ENCODE measurements at places on chromosomes 11 and 22.

GRCh38 chr11:73227571-73228211, 9.6 kb downstream of the P2RY2 start:
- DNase-seq: no peak

- peak; percentile 58 for DNase-seq
Measured at GRCh38 chr22:36160499-36160942, at the start of gene APOL3. APOL3 (minus strand) TSS chr22:36160755; CDS start chr22:36149055, 11,700 bp downstream.

DNA sequence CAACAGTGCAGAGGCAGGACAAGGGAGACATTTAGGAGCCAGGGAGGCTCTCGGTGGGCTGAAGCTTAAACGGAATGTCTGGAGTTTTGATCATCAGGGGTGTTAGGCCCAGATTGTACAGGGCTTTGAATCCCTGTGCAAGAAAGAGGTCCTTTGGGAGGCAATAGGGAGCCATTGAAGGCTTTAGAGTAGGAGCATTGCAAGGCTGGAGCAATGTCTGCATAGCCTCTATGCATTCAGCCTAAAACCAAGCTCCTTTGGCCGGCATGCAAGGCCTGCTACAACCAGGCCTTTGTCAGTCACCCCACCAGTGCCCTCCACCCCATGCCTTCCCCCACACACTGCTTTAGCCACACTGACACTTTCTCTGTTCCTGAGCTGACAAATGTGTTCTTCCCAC, 47.4 kb upstream of the FGF3 start:
- DNase-seq: no peak

DNA sequence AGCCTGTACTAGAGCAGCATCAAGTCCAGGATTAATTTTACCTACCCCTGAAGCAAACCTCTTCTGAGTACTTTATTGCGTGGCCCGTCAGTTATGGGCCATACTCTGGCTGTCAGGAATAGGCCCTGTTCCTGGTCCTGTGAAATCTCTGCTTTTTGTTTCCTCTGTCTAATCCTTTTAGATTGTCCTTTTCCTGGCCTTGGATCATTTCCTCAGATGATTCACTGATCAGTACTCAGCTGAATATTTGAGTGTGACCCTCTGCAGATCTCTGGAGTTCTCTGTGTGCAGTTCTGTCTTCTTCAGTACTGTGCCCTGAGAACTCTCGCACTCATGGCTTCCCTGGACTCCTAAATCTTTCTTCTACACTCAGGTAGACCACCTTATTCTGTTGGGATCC, 123.5 kb downstream of the UVRAG start:
- DNase-seq: no peak

- DNase-seq: no peak
Measured at GRCh38 chr11:19890308-19890707, 177.7 kb downstream of the NAV2 start.

- DNase-seq: no peak
Measured at GRCh38 chr11:47244448-47245350, 3.9 kb downstream of the ACP2 start.

DNA sequence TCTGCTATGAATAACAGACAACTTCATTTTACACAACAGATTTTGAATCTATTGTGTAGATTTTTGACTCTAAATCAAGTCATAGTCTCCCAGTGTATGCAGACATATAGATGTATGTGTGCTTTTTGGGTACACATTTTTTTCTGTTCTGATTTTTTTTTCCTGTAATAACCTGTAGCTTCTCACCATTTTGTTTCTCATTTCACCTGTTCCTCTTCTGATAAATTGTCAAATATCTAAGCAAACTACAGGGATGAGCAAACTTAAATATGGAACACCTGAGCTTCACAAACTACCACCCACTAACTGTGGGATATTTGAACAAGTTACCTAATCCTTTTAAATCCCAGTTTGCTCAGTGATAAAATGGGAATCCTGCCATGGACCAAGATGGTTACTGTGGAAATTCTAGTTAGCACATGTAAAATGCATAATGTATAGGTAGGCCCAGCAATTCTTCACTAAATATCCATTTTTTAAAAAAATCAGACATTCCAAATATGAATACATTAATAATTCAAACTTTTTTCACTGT, 15.7 kb downstream of the LGR4 start:
- DNase-seq: no peak

GRCh38 chr11:46345131-46345597, 2.1 kb upstream of the DGKZ start:
- no peak for DNase-seq

DNA sequence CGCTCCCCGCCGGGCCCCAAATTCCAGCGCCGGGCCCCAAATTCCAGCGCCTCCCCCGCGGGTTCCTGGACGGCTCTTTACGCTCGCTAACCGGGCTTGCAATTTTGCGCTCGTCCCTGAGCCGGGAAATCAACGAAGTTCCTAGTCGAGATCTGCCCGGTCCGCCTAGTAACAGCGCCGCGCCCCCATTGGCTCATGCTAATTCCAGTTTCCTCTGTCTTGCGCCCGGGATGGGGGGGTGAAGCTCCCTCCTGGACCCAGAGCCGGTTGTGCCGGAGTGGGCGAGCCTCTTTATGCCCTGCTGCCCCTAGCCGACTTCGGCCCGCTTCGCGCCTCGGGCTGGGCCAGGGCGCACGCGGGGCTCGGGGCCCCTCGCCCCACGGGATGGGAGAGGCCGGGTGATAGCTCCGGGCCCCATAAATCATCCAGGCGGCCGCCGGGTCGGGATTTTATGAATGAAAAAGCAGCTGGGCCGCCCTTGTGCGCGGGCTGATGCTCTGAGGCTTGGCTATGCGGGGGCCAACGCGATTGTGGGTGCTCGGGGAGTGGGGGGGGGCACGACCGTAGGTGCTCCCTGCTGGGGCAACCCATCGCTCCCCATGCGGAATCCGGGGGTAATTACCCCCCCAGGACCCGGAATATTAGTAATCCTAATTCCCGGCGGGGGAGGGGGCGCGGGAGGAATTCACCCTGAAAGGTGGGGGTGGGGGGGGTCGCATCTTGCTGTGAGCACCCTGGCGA, 1.8 kb upstream of the CCND1 start:
- peak; percentile 73 for DNase-seq

DNA sequence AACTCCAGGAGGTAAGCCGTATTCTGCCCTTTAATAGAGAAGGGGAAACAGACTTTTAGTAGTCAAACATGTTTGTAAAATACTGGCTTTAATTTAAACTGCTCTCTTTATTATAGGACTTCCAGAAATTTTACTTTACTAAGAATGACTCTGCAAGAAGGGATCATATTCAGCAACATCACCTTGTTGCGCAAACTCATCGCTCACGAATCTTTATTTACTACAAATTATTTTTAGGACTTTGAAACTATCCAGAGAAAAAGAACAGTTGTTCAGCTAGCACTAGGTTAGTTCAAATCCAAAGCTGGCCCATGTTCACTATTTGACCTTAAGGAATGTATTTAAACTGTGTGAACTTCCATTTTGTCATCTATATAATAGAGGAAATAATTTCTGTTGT, 498.3 kb upstream of the TENM4 start:
- DNase-seq: no peak

DNA sequence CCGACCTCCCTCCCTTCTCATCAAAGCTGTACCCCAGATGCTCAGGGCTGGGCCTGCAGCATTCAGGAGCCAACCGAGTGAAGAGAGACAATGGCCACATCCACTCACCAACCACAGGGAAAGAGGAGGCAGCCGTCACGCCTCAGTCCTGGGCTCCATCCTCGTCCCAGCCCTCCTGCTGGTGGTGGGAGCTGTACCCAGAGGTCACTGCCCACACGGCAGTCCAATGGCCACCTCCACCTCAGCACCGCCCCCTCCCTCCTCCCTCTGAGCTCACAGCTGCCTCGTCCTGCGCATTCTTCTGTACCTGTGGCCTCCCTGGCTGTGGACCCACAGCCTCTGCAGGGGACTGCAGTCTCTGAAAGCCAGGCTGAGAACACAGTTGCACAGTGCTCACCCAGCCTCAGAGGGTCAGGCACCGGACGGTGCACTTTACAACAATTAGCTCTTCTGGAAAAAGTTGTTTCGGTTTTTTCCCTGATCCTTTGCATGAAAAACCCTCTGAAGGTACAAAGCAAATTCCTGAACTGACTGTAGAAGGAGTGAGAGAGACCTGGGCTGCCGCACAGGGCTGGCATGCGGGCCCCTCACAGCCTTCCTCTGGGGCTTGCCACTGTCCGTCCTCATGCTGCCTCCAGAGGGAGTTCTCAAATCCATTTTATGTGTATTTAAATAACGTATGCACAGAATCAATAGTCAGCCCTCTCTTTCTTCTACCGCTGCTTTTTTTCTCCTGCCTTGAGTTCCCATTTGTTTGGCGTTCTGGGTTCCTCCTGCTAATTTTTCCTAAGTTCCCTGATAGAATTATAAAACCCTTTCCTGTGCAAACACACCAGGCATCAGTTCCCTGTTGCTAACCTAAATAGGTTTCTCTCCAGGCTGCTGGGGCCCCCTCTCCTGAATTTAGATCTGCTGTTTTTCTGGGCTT, 52.7 kb downstream of the PHF21B start:
- no peak for DNase-seq

DNA sequence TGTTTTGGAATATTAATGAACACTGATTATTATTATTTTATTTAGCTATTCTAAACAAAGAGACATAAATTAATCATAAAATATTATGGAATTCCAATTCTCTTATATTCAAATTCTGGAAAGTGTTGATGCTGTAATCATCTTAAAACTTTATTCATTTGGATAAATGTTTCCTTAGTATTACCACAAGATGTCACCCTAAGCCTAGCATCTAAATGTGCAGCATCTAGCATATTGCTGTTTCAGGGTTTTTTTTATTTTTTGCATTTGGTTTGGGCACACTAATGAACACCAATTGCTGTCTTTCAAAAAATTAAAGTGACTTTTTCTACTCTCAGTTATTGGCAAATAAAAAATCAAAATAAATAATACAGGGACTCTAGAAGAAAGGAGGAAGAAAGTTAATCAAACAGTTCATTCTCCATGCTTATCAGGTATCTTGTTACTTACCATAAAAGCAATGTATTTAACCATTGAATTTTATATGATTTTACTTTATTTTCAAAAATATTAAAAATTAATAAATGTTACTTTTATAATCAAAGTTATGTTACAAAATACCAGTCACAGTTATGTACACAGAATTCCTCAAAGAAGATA, 31.8 kb downstream of the DLG2 start:
- DNase-seq: no peak

DNA sequence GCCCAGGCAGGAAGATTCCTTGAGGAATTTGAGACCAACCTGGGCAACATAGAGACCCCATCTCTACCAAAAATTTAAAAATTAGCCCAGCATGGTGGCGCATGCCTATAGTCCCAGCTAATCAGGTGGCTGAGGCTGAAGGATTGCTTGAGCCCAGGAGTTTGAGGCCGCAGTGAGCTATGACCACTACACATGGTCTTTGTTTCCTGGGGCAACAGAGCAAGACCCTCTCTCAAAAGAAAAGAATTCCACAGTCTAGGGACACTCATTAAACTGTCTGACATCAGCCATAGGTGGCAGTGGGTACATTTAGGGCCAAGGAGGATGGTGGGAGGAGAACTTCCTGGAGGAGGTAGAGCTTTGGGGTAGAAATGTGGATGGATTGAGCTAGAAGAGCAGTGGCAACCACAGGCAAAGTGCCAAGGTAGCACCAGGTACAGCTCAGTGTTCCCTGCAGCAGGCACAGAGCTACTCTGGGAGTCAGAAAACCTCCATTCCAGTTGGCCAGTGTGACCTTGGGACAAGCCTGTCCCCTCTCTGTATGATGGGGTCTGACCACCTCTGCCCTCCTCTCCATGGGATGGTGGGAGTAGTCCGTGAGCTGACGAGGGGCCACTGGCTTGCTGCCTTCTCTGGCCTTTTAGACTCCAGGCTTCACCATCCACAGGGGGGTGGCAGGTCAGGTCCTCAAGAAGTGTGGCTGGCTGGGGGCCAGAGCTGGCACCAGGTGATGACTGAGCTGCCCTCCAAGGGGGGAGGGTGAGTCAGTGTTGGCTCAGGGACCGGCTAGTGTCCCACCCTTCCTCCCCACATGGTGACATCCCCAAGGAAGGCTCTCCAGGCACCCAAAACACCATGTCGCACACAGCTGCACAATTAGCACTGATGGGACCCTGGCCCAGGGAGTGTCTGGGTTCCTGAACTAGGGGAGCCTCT, 3.7 kb upstream of the CLCF1 start:
- no peak for DNase-seq

- DNase-seq: no peak
Measured at GRCh38 chr11:45396394-45396793, 110.3 kb upstream of the SYT13 start.

- no peak for DNase-seq
Measured at GRCh38 chr11:10878408-10879214, 20.8 kb upstream of the ZBED5 start.

GRCh38 chr22:35645646-35646045, 2.6 kb upstream of the APOL6 start:
- DNase-seq: no peak

DNA sequence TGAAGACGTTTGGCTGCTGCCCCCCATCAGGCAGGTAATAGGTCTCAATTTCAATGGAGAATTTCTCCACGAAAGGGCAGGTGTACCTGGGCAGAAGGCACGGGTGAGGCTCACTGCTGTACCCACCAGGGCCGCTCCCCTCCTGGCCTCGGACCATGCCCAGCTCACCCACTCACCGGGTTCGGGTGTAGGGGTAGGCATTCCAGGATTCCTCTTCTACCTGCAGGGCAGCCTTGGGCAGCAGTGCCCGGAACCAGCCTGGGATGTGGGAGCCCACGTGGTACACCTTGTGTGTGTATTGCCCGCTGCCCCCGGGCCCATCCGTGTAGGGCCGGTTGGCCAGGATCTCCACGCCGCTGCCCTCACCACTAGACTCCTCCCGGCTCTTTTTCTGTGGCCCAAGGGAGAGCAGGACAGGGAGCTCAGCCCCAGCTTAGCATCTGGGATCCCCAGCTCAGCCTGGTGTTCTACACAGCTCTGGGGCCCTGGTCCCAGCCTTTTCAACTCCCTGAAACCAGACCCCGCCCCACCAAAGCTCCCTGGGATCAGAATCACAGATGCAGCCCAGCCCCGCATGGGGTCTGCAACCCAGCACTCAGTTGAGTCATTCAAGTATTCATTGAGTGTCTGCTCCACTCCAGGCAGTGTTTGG, 2.7 kb downstream of the PITPNM1 start:
- no peak for DNase-seq

- no peak for DNase-seq
Measured at GRCh38 chr11:72820439-72821139, 6.4 kb downstream of the ATG16L2 start.

DNA sequence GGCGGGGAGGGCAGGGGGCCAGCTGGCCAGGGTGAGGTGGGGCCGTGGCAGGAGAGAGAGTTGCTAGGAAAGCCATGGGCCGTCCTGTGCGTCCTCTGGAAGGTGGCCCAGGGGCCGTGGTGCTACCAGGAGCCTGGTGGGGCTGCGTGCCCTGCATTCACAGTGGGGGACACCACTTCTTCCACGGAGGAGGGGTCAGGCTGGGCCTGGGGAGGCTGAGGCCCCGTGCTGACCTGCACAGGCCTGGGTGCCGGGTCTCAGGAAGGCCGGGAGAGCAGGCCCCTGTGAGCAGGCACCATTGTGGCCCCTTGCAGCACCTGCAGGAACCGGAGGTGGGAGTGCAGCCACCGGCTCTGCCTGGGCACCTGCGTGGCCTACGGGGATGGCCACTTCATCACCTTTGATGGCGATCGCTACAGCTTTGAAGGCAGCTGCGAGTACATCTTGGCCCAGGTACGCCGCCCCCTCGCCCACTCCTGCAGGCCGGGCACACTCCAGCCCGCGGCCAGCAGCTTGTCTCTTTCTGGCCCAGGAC, 12.0 kb downstream of the MUC5B start:
- no peak for DNase-seq

All from omental fat pad (tissue), 4 donors.